ENCODE measurements at places on chromosomes 12 and 14.

DNA sequence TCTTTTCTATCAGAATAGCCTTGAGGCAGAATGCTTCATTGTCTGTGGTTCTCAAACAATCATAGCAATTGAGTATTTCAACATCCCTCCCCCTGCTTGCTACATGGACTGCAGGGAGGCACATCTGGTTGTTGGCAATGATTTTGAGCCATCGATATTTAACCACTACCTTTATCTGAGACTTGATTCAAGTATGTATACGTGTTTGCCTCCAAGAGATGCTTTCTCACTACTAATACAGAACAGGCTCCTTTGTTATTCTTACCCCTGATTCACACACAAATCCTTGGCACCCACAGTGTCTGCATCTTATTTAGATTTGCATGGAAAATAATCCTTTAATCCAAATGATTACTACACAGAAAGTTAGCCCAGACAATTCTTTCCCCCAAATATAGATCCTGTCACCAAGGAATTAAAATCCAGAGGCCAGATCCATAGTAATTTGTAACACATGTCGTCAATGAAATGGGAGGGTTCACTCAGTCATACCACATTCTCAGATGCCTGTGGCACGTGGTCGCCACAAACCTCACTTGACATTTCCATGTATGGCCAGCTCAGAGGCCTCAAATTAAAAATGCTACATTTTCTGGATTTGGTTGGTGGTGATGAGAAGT, 199.3 kb downstream of the ITPR2 start:
- DNase-seq: no peak

GRCh38 chr12:108837239-108837638, 20.1 kb downstream of the SSH1 start:
- no peak for DNase-seq

DNA sequence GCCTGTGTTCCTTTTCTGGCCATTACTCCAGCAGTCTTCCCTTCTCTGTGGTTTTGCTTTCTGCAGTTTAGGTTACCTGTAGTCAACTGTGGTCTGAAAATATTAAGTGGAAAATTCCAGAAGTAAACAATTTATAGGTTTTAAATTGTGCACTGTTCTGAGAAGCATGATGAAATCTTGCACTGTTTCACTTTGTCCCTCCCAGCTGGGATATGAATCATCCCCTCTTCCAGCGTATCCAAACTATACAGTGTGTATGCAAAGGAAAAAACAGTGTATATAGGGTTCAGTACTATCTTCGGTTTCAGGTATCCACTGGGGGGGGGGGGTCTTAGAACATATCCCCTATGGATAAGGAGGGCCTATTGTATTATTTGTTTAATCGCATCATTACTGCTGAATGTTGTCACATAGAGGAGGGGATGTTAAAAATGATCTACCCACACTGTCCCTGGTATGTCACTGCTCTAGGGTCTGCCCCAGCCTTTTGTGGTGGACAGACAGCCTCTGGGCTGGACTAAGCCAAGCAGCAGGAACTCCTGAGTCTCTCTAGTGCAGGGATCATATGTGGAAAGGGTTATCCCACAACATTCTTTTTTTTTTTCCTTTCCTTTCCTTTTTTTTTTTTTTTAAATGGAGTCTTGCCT, 109.1 kb upstream of the MAX start:
- DNase-seq: no peak

GRCh38 chr14:105021656-105022275, 883 bp upstream of the CDCA4 start:
- DNase-seq: no peak

GRCh38 chr12:46087916-46088439, 97.6 kb upstream of the SCAF11 start:
- DNase-seq: no peak

- DNase-seq: no peak
Observed at GRCh38 chr14:24389226-24389848, 9.5 kb upstream of the NYNRIN start.
